ENCODE measurements at places on chromosomes 2 and 18.
A peak's percentile ranks its signal among the peaks of the same experiment; 100 is the strongest.

DNA sequence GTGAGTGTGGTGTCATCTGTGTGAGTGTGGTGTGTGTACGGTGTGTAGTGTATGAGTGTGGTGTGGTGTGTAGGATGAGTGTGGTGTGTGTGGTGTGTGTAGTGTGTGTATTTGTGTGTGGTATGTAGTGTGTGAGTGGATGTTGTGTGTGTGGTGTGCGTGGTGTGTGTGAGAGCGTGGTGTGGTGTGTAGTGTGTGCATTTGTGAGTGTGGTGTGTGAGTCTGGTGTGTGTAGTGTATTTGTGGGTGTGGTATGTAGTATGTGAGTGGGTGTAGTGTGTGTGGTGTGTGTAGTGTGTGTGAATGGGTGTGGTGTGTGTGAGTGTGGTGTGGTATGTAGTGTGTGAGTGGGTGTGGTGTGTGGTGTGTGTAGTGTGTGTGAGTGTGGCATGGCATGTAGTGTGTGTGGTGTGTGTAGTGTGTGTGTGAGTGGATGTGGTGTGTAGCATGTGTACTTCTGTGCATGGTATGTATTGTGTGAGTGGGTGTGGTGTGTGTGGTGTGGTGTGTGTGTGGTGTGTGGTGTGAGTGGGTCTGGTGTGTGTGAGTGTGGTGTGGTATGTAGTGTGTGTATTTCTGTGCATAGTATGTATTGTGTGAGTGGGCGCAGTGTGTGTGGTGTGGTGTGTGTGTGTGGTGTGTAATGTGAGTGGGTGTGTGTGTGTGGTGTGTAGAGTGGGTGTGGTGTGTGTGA, 227.8 kb downstream of the BCL2 start:
- DNase-seq: no peak

GRCh38 chr2:225458431-225459117, 59.1 kb downstream of the NYAP2 start:
- DNase-seq: no peak

GRCh38 chr2:233319256-233319655, 11.6 kb downstream of the SAG start:
- DNase-seq: no peak

DNA sequence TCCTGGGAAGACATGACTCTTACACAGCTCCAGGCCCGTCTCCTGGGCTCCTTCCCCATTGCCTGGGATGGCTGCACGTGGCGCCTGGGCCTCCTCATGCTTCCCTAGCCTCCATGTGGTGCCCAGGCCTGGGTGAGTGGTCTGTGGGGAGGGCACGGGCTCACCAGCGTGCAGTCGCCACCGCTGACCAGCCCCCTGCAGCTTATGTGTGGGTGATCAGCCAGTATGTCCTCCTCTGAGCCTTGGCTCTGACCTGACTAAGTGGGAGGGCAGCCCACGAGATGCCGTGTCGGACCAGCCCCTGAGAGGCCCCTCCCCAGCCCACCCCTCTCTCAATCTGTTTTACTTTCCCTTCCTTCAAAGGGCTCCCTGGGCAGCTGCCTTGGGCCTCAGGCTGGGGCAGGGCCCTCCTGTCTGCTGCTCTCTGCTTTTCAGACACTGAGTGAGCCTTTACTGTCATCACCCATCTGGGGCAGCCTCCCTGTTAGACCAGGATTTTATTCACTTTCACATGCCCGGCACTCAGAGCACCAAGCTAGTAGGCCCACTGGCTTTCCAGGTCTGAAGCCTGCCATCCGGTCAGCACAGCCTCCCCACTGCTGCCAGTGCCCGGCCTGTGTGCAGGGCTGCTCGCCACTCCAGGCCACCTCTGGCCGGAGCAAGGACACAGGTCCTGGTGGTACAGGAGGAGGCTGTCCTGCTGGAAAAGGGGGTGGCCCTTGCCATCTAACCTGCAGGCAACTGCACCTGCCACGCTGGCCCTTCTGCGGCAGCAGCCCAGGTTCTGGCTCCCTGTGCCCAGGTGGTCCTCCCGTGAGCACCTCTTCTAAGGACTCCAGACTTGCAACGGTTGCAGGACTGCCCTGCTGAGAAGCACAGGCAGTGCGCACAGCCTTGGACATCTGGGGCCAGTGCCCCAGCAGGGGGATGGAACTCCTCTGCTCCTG, 84.9 kb upstream of the HPCAL1 start:
- no peak for DNase-seq

DNA sequence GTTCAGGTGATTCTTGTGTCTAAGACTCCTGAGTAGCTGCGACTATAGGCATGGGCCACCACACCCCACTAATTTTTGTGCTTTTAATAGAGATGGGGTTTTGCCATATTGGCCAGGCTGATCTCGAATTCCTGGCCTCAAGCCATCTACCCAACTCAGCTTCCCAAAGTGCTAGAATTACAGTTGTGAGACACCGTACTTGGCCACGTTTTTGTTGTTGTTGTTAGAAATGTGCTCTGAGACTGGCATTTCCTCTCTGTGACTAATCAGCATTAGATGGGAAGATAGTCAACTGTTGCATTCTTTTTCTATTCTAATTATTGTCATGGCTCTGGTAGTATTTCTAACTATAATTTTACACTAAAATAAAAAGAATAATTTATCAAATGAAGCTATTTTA, 191.7 kb downstream of the CAMKMT start:
- no peak for DNase-seq

GRCh38 chr18:36376361-36376760, 78.8 kb downstream of the FHOD3 start:
- DNase-seq: no peak

DNA sequence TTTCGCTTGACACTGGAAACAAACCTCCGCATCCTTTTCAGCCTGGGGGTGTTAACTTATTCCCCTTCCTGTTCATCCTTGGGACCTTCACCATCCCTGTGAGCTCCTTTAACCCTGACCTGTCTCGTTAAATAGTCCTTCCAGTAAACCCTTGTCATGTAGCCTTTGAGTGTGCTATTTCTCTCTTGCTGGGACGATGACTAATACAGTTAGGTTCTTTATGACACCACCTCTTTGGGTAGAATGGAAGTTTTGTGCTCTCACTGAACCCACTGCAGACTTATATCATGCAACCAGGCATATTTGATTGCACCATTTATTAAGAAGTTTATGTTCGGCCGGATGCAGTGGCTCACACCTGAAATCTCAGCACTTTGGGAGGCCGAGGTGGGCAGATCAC, 40.5 kb upstream of the GAREM1 start:
- no peak for DNase-seq

- no peak for DNase-seq
These were observed 81.1 kb downstream of the LPIN1 start for GRCh38 chr2:11827547-11827946.

DNA sequence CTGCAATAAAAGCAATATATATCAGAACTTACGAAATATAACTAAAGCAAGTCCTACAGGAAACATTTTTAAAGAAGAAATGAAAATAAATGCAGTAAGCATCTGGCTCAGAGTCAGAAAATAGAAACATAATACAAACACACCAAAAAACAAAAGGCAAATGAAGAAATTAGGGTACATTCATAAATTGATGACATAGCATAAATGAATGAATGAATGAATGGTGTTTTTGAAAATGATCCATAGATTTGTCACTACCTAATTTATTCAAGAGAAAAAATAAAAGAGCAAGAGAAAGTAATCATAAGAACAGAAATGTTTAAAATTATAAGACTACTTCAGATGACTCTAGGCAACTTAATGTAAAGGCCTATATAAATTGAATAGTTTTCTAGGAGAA, 226.1 kb upstream of the CDH20 start:
- DNase-seq: no peak

DNA sequence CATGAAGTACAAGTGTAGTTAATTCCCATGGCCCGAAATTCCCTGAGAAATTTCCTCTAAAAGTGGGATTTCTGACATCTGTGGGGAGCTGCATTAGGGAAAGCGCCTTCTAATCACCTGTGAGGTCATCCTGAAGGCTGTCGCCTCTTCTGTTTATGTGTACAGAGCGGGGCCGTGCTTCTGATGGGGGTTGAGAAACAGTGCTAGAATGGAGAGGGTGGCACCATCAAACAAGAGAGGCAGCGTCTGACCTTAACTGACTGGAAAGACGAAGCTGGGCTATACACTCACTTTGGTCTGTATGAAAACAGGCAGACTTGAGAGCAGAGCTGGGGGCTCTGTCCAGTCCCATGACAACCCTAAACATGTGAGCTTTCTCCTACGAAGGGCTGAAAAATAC, 44.2 kb upstream of the DNMT3A start:
- DNase-seq: no peak

DNA sequence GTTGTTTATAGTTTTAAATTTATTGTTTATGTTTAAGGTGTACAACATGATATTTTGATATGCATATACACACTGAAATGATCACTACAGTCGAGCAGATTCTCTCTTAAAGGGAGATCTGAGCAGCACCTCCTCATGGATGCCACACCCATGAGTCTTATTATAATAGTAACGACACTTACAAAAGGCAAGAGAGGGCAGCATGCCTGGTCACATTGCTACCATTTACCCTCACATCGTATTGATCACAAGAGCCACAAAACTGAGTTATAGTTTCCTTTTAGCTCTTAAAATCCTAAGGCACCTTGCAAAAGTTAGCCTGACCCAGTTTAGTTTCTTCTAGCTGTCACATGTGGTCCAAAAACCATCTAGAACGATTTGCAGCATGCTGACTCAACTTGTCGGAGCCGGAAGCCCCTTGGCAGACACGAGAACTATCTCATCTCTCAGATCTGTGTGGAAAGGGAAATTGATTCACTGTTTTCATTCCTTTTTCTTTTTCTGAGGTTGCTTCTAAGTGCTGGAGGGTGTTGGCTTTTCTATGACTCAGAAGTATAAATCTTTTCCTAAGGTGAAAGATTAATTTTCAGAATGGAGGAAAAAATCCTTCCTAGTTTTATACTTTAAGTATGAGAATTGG, 85.3 kb downstream of the CDC42EP3 start:
- DNase-seq: peak; percentile 45

GRCh38 chr18:13438507-13439056, 220.0 kb downstream of the LDLRAD4 start:
- no peak for DNase-seq

GRCh38 chr2:178279142-178279541, 84.8 kb downstream of the OSBPL6 start:
- no peak for DNase-seq

- no peak for DNase-seq
These were observed 893.8 kb upstream of the CELF4 start for GRCh38 chr18:38459131-38459994.

DNA sequence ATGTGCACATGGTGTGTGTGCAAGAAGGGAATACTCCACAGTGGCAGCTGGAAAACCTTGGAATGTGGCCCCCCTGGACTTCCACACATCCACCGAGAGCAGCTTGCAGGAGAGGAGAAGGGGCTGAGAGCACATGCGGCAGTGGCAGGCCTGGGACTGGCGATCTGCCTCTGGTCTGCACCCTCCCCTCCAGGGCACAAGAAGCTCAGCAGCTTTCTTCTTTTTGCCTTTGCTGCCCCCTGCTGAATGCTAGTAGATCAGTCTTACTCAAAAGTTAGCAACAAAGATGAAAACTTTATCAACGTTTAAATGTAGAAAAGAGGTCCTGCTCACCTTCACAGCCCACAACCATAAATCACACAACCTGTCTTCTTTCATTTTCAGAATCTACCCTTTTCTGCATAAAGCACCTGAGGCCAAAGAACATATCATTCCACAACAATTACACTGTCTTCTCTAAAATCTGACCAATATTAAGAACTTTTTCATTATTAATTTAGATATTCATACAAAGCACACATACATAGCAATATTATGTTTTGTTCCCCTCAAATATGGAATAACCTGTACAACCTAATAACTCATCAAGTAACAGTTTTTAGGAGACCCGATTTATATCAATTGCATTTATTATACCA, 34.6 kb downstream of the TGFBRAP1 start:
- no peak for DNase-seq

DNA sequence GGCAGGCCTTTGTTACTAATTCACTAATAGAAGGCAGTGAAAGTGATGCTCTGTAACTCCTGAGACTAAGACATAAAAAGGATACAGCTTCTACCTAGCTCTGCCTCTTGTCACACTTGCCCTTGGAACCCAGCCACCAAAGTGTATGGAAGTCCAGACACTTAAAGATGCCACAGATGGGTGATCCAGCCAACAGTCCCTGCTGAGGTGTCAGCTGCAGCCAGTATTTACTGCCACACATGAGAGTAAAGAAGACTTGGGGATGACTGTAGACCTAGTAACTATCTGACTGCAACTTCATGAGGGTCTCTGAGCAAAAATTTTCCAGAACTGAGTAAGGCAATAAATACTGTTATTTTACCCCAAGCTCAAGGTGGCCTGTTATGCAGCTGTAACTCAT, 8.8 kb downstream of the IMMT start:
- no peak for DNase-seq

- DNase-seq: no peak
These were observed 47.1 kb downstream of the MREG start for GRCh38 chr2:215966274-215966673.

DNA sequence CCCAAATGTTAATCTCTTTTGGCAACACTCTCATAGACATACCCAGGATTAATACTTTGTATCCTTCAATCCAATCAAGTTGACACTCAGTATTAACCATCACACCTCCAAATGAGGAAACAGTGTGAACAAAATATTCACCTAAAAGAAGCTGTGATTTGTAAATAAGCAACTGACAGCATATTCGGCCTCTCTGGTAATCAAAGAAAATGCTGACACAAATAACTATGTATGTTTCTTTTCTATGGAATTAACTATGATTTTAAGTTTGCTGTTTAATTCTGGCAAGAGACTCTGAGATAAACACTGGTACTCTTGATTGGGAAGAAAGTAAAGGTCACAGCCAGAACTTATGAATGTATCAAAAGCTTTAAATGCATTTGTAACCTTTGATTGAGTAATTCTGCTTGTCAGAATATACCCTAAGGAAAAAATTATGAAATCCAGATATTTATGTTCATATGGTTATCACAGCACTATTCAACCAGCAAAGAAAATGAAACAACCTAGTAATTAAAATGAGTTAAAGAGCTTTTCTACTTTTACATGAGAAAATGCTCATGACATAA, 3.6 kb upstream of the GYPC start:
- DNase-seq: no peak

Measured in stimulated activated CD4-positive, alpha-beta T cell treated with anti-CD3 and anti-CD28 coated beads, Interleukin-15, amount 100 ng/mL, for 1 hour (primary cell).